Fibroblast of skin of scalp (primary cell): ENCODE measurements at places on chromosomes 3 and 15.
A peak's percentile ranks its signal among the peaks of the same experiment; 100 is the strongest.

DNA sequence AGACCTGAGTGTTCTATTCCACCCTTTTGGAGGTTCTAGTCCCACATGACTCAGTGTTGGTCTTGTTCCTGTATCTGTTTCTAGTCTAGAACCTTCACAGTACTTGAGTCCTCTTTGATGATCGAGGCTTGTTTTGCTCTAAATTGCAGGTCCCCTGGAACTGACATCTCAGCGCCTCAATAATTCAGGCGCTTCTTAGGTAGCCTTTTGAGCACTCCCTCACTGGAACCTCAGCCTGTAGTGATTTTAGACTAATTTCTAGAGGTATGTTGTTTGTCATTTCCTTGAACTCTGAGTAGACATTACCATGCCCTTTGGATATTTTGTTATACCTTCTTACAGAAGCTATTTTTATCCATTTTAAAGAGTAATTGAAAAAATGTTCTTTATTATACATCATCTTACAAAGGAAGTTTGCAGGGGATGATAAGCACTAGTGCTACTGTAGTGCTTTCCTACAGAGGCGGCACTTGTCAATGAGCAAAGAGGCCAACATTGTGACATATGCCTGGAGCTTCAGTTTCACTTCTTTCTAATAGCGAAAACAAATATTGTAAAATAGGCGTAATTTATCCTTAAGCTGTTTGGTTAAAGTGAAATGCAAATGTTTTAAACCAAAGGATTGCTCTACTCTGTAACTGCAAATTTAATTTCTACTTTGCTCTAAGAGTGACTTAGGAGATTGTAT is 75.7 kb downstream of the EFL1 start:
- no peak for DNase-seq

- peak; percentile 31 for DNase-seq
Observed at GRCh38 chr3:189902230-189903186, 218.2 kb downstream of the P3H2 start.

- DNase-seq = no peak
Observed at GRCh38 chr15:80473286-80474223, 69.4 kb downstream of the ARNT2 start.

GRCh38 chr3:112010636-112011035 is 11.9 kb downstream of the TAGLN3 start:
- peak; percentile 16 for DNase-seq

GRCh38 chr3:188788621-188789081 is 383.1 kb upstream of the TPRG1 start:
- peak; percentile 94 for DNase-seq

GRCh38 chr15:57572468-57572867 is 19.2 kb upstream of the MYZAP start:
- DNase-seq = no peak

- peak; percentile 39 for DNase-seq
Observed at GRCh38 chr3:183148056-183148455, 14.5 kb downstream of the LAMP3 start.

- peak; percentile 58 for DNase-seq
Observed at GRCh38 chr15:89822951-89823711, 8.5 kb upstream of the ANPEP start.

GRCh38 chr3:52345521-52346109 is 29.5 kb downstream of the DNAH1 start:
- peak; percentile 18 for DNase-seq

DNA sequence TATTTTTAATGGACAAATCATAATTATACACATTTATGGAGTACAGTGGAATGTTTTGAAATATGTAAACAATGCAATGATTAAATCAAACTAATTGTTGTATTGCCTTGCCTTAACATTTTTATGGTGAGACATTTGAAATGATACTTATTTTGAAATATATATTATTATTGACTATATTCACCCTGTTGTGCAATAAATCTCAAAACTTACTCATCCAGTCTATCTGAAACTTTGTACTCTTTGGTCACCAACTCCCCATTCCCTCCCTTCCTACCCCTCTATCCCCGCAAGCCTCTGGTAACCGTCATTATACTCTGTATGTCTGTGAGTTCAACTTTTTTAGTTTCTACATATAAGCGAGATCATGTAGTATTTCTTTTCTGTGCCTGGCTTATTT is 74.7 kb upstream of the GOLGA6B start:
- no peak for DNase-seq

- DNase-seq = no peak
Observed at GRCh38 chr15:78102741-78103140, 10.4 kb downstream of the SH2D7 start.

GRCh38 chr3:43343185-43343584 is 56.8 kb downstream of the SNRK start:
- no peak for DNase-seq

GRCh38 chr3:195571361-195571760 is 12.4 kb downstream of the APOD start:
- DNase-seq = no peak

GRCh38 chr3:72303926-72304325 is 519.0 kb upstream of the PROK2 start:
- DNase-seq = peak; percentile 14

DNA sequence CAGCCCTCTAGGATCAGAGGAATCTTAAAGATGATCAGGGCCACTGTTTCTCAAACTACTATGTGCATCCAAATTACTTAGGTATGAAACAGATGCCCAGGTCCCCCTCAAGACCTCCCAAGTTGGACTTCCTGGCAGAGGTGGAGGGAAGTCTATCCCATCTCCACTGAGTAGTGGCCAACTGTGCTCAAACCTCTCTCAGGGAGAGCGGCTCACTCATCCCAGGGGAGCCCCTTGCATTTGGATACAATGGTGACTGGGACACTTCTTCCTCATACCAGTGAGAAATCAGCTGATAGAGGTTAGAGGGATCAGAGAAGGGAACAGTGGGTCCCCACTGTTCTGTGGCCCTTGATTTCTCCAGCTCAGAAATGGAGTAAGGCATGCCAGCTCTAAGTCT is 8.7 kb upstream of the WNT7A start:
- DNase-seq = no peak

DNA sequence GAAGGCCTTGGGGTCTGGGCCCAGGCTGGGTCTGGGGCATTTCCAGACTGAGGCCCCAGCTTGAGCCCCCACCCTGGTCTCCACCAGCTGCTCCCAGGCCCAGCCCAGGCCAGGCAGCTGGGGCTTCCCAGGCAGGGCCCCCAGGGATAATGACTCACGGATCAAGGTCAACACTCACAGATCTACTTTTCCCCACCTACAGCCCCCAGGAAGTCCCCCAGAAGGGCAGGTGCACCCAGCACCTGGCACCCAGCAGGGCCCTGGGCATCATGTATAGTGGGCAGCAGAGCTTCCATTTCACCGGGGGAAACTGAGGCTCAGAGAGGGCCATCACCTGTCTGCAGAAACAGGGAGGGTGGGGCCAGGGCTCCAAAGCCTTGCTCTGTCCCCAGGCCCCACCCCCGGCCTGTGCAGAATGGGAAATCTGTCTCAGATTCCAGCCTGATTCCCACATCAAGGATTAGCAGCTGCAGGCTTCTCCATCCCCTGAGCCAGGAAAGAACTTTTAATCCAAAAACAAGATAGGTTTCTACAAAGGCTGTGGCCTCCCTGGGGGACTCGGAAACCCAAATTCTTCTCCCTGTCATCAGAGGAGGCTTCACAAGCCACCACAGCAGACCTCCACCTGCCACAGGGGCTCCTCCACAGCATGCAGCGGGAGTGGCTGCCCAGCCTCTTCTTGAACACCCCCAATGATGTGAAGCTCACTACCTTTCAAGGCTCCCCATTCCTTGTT is 49.8 kb downstream of the IQSEC1 start:
- peak; percentile 34 for DNase-seq

DNA sequence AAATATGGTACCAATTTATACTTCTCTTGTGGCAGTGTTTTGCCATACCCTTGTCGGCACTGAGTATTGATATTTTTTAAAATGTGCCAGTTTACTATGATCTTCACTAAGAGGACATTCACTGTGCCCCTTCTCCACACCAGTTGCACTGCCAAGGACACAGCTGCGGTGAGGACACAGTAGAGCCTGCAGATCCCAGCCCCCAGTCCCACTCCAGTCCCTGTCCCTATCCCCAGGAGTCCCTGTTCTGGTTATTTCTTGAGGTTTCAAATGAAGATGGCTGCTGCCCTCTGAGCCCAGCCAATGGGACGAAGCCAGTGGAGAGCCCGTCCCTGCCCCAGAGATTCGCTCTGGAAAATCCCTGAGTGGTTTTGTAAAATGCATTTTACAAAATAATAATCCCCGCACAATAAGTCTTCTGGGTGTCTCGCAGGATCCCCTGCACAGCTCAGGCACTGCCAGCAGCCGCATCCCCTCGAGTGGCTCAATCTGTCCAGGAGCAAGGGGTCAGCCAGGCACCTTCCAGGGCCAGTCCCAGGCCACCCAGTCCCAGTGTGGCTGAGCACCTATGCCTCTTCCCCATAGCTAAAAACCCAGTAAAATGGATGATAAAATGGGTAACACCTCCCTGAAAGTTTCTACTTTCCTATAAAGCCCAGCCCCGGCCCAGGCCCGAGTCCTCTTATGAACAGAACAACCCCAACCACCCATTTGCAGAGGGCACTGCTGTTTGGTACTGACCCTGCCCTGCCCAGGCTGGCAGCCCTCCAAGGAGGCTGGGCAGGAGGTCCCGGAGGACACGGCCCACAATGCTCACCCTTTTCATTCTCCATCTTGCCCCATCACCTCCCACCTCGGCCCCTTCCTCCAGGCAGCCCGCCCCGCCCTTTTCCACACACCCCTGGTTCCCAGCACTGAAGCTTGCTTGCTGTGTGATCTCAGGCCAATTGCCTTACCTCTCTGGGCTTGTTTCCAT is 91.1 kb downstream of the VGLL4 start:
- no peak for DNase-seq

DNA sequence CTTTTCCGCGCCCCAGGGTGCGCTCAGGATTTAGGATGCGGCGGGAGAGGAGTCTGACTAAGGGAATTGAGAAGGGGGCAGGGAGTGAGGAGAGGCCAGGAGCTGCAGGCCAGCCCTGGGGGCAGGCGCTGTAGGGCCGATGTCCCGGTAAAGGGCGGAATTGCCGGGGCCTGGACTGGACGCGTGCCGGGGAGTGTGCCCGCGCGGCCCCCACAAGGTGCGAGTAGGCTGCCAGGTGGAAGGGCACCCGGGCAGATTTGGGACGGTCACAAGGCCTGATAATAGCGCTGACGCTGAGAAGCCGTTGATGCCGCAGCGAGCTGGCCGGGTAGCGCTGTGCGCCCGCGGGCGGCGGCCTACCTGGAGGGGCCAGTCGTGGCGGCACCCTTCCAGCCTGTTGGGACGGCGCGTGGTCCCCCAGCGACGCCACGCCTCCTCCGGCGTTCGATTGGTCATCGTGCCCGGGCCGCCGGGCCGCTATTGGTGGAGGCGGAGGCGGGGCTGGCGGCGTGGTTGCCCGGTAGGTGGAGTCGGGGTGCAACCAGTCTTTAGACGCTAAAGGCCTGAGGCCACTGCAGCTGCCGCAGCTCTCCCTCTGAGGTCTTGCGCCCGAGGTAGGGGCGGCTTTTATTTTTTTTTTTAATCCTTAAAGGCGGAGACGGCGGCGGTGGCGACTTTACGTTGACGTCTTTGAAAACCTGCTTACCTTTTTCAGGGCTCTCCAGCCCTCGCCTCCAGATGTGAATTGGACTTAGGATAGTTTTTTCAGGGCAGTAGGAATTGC is 903 bp downstream of the SLC25A38 start:
- peak; percentile 90 for DNase-seq

- no peak for DNase-seq
Observed at GRCh38 chr3:64438812-64439211, 213.5 kb upstream of the PRICKLE2 start.

DNA sequence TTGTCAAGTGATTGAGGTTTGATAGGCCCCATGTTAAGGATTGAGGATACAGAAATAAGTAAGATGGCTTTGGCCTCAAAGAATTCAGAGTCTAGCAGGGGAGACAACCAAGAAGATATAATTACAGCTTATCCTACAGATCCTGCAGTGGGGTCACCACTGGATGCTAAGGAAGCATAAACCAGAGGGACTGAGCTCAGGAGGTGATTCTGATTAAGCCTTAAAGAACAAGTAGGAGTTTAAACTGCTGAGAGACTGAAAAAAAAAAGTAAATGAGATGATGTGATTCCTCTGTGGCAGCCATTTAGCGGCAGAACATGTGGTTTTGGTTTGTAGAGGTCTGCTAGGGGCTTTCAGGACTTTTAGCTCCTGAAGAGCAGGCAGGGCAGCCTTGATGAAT is 72.1 kb upstream of the ROPN1 start:
- peak; percentile 12 for DNase-seq

- no peak for DNase-seq
Observed at GRCh38 chr15:22850055-22850454, 11.6 kb downstream of the NIPA2 start.

DNA sequence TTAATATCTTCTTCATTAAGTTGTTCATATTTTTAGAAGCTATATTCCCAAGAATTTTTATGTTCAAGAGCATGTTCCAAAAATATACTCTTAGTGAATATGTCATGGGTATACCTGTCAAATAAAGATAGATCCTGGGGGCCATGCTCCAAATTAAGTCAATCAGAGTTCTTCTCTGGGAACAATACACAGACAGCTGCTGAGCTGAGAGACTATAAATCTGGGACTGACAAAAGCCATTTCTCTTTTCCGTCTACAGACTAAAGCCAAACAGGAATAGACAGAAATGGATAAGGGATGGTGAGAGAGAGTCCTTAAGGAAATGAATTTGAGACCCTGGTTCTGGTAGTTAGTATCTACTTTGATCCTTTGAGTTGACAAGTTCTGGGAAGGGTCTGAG is 465.1 kb upstream of the RASGRP1 start:
- no peak for DNase-seq

- DNase-seq = peak; percentile 80
Observed at GRCh38 chr15:95259513-95259912, 1028.2 kb downstream of the MCTP2 start.

GRCh38 chr15:78696436-78696835 is 55.4 kb upstream of the CHRNB4 start:
- DNase-seq = no peak

DNA sequence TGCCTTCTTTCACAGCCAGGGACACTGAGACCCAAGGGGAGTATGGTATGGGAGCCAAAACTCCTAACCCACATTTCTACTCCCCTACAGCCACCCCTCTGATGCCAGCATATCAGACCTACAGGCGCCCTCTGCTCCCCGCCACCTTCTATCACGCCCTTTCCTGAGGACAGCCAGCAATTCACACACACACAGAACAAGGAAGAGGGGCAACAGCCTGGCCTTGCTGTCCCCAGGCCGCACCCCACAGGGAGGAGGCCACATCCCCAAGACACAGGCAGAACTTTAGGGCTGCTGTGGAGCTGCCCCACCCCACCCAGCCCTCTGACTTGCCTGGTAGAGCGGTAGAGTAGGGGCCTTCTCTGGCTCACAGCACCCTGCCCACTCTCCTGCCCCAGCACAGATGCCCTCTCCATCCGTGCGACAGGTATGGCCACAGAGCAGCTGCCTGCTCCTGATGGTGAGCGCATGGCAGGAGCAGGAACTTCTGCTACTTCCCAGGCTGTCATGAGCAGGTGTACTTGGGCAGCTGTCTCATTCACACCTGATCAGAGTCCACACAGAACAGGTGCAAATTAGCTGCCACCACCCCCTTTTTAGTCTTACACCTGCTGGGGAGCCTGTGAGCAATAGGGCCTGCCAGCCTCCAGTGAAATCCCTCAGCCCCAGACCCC is 33.4 kb downstream of the CCDC33 start:
- DNase-seq = no peak

GRCh38 chr3:197050511-197050910 is 20.9 kb upstream of the MELTF start:
- no peak for DNase-seq

- DNase-seq = no peak
Observed at GRCh38 chr3:53628536-53629401, 134.4 kb downstream of the CACNA1D start.

- no peak for DNase-seq
Observed at GRCh38 chr3:181713676-181714612, 2.2 kb downstream of the SOX2 start.

- no peak for DNase-seq
Observed at GRCh38 chr3:52265387-52265786, 13.1 kb downstream of the WDR82 start.
